ENCODE measurements at places on chromosomes 11 and 22.

- DNase-seq, result no peak
Observed at GRCh38 chr11:75365711-75366181, 14.3 kb upstream of the ARRB1 start.

DNA sequence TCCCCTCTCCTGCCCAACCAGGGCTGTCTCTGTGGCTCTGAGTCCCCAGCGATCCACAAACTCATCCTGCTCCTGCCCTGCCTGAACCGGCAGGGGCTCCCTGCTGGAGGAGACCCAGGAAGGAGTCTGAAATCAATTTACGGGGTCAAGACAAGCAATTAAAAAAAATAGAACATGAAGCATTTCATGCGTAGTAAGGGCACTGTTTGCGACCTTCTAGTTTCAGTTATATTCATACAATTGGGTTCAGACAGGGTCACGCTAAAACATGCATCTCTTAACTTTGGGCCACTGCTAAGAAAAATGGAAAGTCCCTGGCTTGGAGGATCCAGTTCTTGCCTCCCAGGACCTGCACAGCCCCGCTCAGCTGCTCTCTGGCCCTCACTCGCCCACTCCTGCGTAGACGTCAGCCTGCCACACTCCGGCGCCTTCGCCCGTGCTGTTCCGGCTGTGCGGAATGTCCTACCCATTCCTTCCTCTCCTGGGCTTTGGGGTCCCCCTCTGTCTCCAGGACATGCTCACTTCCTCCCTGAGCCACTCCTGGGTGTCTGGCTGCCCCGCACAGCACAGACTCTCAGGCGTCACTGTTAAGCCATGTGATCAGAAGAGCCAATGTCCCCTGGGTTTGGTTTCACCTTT, 12.8 kb downstream of the NFAM1 start:
- DNase-seq, result no peak

GRCh38 chr22:21762712-21763581, 27.4 kb upstream of the YPEL1 start:
- DNase-seq, result peak; percentile 47

DNA sequence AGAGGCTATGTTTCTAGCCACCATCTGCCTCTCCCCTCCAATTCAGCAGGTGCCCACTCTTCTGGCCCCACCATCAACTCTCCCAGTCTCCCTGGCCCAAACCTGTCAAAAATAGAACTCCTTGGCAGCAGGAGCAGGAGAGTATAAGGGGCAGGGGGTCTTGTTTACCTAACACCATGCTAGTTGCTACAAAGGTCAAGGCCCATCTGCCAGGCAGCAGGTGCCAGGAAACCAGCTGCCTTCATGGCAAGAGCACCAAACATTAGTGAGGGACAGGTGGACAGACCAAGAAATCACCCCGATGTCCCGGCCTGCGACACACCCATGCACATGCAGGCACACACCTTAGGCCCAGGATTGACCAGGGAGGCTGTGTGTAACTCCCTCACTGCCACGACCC, 387.9 kb downstream of the BUD13 start:
- no peak for DNase-seq

GRCh38 chr11:637593-638521, 788 bp downstream of the DRD4 start:
- no peak for DNase-seq

GRCh38 chr22:23066200-23067022, 3.9 kb upstream of the GNAZ start:
- no peak for DNase-seq

- DNase-seq, result no peak
Observed at GRCh38 chr11:3840870-3841425, at the start of gene RHOG. Gene RHOG, minus strand, starts transcription at chr11:3840959. Its CDS starts 12,821 bp downstream, at chr11:3828138.

GRCh38 chr22:46078241-46079092, 71.9 kb upstream of the PPARA start:
- no peak for DNase-seq

GRCh38 chr22:33726294-33726734, 194.0 kb downstream of the LARGE1 start:
- no peak for DNase-seq

DNA sequence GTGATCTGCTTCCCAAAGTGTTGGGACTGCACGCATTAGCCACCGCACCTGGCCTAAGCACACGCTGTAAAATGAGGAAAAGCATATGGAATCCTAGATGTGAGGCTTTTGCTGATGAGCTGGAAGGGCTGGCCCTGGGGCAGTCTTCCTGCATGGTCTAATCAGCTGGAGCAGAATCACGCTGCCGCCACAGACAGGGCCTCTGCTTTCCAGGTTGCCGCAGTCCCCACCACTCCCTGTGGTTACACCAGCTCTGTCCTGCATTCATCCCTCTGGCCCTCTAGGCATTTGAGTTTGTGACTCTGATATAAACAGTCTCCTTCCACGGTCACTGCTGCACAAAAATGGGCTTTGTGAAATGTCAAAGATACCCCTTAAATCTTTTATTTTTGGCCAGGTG, 17.1 kb downstream of the RPS6KA4 start:
- no peak for DNase-seq

DNA sequence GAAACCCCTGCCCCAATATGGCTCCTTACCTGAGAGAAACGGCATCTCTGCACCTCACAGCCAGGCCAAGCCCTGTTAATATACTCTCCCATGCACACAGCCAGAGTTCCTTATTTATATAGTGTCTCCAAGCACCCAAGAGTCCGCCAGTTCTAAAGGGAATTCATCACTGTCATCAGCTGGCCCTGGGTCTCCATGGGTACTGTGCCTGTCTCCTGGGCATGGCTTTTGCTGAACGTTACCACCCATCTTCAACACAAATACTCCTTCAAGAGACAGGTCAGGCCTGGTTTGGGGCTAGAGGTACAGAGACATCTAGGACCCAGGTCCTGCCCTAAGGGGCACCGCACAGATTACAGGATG, 1.6 kb upstream of the ATG16L2 start:
- no peak for DNase-seq

DNA sequence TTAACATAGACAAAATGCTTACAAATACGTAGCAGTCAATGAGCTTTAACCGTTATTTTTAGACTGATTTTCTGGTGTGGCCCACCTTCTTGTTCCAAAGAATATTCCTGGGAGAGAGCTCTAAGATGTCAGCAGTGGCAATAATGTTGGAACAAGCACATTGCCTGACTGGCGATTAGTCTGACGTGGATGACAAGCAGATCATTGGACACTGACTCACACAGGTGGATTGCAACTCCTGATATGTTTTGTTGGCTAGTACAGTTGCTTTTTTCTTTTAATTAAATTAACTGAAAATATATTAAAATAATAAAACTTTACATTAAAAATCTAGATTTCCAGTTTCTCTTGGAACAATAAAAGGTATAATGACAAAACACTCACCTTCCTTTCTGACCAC, 78.0 kb downstream of the TENM4 start:
- DNase-seq, result no peak

DNA sequence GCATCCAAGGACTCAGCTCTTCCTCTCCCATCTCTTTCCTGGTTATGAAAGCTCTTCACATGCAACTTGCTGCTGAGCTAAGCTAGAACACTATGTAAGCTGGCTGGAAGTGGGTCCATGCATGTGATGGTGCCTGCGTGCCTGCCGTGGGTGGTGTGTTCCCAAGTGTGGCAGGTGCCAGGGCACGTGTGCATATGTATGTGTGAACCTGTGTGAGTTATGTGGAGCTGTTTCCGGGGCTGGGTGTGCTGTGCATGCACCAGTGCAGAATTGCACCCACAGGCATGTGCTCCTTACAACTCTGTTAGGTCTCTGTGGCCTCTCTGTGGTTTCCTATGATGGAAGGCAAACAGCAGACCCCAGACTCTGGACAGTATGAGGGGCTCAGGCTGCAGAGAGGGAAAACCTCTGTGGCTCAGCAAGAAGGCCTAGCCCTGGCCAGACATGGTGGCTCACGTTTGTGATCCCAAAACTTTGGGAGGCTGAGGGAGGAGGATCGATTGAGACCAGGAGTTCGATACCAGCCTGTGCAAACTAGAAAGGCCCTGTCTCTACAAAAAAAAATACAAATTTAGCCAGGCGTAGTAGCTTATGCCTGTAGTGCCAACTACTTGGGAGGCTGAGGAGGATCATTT, 4.1 kb upstream of the P2RY6 start:
- no peak for DNase-seq

DNA sequence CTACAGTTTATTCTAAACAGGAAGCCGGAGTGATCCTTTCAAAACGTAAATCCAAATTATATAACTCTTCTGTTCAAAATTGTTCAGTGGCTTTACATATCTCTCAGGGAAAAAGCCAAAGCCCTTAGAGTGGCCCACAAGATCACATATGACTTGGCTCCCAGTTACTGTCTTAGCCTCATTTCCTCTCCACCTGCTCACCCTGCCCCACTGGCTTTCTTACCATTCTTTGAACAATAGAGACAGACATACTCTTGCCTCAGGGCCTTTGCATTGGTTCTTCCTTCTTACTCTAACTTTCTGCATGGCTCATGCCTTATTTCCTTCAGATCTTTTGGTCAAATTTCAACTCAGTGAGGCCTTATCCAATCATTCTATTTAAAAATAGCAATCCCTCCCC, 52.1 kb downstream of the STIM1 start:
- DNase-seq, result no peak

GRCh38 chr11:40100162-40100553, 1359.3 kb downstream of the LRRC4C start:
- DNase-seq, result no peak

GRCh38 chr11:47415091-47415854, 6.9 kb downstream of the SLC39A13 start:
- DNase-seq, result no peak

GRCh38 chr11:61367406-61367805, 5.2 kb downstream of the TMEM138 start:
- no peak for DNase-seq

GRCh38 chr22:29641042-29641699, 37.7 kb downstream of the NF2 start:
- no peak for DNase-seq

- DNase-seq, result peak; percentile 73
Observed at GRCh38 chr11:43868852-43869567, 11.6 kb upstream of the ALKBH3 start.

DNA sequence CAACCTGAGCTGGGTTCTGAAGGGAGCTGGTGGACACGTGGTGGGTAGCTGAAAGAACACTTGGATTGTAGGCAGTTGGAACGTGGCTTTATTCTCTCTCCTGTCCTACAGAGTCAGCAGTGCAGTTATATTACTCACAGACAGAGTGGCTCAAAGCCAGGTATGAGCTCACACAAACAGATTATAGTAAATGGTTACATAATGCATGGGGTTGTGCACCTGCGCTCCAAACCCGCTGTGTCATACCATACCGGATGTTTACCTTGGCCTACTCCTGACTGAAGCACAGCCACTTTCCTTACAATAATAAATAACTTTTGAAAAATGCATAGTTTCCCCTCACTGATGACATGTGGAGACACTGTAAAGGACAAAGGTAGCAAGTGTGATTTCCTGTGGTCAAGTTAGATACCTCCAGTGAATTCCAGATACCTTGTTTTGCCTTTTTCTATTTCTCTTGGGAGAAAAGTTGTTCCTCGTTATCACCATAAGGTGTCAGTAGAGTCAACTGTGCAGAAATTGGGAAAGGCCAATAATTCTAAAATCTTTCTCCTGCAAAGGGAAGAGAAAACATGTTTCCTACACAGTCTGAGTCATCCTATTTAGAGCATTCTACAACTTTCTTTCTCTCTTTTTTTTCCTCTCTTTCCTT, 13.5 kb downstream of the MS4A6A start:
- no peak for DNase-seq

DNA sequence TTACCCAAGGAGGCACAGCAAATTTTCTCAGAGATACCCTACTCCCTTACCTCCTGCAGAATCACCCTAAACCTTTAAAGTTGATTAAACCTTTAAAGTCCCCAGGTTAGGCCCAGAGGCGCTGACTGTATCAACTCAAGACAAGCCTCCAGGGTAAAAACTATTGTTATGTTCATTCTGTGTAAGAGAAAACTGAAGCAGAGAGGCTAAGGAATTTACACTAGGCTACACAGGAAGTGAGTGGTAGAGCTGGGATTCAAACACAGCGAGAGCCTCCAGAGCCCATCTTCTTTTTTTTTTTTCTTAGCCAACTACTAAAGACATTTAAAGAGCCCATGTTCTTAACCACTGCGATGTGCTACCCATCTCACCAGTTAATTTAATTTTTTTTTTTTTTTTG, 56.3 kb upstream of the GRK3 start:
- DNase-seq, result no peak

DNA sequence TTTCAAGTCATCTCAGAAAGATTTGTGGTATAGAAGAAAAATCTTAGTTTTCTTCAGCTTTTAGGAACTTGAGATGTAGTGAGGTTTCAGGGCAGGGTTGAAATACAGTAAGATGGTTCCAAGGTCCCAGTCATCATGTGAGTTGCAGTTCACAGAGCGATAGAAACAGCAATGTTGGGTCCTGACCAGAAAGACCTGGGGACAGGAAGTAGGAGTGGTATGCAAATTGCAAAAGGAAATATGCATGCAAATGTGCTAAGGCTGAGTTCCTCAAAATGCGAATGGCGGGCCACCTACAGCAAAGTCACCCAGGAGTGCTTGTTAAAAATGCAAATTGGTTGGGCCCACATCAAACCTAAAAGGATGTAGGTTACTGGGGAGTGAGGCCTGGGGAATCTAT, 1032.7 kb upstream of the TENM4 start:
- DNase-seq, result no peak

DNA sequence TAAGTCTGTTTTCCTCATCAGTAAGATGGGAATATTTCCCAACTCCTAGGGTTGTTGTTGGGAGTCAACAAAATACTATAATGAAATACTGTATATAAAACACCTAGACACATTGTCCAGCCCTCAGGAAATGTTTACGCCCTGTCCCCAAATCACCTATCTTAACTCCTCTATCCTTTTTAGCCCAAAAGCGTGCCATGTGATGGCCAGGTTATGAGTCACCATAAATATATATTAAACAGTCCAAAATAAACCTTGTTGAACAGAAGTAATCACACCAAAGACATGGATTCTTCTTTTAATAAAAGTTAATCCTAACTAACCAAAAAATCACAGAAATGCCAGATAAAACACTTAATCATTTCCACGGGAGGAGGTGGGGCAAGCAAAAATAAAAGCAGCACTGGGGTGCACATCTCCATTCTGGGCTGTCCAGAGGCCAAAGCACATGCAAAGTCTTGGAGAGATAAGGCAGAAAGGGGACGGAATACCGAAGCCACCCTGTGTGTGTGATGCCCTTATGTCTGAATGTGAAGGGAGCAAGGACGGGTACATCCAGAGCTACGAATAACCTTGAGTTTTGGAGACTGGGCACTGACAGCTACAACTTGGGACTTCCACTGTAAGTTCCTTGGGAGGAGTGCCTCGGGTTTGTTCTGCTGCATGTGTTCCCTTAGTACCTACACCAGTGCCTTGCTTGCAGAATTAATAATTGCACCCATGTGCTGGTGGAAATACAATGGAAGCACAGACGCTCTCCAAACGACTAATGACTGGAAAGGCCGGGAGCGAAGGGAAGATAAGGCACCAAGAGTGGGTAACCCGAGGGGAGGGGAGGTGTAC, 1.1 kb downstream of the OSBP start:
- DNase-seq, result no peak
